ENCODE measurements at places on chromosomes 12 and 14.

DNA sequence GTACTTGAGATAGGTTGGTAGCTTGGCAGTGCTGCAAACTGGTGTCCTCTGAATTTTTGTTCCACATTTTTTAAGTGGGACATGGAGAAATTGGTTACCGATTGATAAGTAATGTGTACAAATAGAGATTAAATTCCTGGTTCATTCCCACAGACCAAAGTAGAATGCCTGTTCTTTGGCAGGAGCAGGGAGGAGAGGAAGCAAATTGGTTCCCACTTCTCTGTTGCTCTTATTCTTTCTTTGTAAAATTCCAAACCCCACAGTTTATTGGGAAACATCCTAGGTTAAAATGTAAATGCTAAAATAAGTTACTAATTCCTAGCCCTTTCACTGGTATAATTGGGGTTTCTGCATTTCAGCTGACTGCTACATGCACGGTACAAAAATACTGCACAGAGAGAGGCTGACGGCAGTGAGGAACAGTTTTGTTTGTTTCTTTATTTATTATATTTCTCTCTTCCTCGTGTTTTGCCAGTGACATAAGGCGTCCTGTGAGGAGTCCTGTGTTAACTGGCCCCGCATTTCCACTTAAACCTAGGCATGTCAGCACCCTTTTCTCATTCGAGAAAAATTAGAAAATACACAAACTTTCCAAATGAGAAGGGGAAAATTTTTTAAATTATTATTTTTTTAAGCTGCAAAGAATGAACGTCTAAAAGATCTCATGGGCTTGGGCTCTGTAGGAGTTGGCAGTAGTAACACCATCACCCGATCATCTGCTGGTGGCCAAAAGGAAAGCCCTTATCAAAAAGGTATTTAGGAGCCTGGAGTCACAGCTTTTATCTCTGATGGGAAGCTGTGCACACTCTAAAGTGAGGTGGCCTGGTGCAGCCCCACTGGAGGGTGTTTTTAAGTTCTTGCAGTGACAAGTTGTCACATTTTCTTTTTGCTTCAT lies 25.4 kb upstream of the BCL7A start:
- no peak for DNase-seq

DNA sequence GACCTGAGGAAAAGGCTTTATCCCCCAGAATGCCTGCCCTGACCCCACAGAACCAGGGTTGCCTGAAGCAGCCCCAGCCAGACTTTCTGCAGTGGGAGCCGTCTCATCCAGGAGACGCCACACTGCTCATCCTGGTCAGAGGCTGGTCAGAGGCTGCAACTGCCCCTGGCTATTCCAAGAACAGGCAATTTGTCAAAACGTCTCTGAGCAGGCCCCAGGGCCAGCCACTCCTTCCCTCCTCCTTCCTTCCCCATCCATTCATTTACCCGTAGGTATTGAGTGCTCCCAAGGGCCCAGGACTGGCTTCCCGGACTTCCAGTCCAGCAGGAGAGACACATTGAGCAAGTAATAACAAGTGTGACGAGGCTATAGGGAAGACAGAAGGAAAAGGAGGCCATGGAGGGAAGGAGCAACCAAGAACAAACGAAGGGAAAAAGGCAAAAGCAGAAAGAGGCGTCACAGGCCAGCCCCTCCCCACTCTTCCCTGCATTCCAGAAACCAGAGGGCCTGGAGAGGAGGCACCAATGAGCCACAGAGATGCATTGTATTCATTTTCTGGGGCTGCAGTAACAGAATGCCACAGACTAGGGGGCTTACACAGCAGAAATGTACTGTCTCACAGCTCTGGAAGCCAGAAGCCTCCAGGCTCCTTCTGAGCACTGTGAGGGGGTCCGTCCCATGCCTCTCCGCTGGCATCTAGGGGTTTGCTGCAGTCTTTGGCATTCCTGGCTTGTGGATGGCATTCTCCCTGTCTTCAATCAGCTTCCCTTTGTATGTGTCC lies 21.0 kb upstream of the CD9 start:
- no peak for DNase-seq

DNA sequence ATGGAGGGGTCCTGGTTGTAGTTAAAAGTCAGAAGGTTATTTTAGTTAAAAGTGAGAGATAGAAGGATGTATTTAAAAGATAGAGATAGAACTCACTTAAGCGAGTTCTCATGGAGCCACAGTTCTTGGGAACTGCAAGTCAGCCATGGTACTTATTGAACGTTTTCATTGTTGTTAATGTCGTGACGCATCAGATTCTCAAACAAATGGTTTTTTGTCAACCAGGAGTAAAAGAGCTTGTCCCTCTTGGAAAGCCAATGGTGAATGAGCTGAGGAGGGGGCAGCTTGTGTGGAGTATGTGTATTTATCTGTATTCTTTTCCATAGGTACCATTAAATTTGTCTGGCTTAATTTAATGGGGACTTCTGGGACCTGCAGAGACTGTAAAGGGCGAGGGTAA lies 68.6 kb downstream of the FIGNL2 start:
- DNase-seq = no peak

- no peak for DNase-seq
Measured at GRCh38 chr12:55818140-55818728, 393 bp downstream of the ORMDL2 start.

DNA sequence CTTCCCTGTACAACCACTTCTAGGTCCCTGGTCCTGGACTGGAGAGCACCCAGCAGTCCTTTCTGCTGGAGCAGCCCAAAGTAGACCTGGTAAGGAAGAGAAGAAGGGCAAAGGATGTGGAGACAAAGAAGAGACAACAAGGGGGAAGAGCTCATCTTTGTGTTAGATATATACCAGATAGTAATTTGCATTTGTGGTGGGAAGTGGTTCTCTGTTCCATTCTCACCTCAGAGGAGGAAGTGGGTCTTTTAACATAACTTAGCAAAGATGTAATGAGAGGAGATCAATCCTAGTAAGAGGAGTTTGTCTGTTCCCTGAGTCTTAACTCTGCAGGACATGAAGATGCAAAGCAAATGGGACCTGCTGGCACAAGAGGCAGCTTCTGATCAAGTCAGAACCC lies 8.0 kb downstream of the CCDC198 start:
- no peak for DNase-seq

DNA sequence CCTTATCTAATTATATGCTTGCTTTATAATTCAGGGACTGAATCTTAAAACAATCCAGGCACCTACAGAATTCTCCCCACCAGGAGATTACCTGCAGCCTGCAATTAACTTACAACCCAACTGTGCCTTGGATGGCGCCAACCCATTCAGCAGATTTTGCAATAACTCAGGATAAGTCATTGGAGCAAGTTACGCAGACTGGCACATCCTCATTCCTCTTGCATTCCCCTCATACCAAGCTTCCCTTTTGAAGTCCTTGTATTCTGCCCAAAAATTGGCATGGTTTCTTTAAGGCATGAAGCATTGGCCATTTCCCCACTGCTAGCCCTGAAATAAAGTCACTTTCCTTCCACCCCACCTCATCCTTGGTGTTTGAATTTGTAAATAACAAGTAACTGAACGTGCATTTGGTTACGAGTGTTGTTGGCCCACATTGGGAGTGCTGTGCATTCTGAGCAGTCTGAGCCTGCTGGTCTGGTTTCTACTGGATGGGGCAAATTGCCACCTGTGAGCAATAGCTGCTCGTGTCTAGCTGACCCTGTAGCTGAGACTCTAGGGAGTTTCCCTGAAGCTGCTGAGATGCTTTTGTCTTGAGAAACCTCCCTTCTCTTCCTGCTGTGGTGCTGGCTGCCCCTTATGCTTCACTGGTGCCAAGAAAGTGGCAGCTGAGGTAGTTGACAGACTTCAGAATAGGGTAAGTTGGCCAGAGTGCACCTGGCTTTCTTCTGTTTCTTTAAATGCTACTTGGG lies 99.2 kb upstream of the SCAF11 start:
- no peak for DNase-seq

- peak; percentile 50 for DNase-seq
Measured at GRCh38 chr12:54360717-54361456, 3.4 kb downstream of the GPR84 start.

DNA sequence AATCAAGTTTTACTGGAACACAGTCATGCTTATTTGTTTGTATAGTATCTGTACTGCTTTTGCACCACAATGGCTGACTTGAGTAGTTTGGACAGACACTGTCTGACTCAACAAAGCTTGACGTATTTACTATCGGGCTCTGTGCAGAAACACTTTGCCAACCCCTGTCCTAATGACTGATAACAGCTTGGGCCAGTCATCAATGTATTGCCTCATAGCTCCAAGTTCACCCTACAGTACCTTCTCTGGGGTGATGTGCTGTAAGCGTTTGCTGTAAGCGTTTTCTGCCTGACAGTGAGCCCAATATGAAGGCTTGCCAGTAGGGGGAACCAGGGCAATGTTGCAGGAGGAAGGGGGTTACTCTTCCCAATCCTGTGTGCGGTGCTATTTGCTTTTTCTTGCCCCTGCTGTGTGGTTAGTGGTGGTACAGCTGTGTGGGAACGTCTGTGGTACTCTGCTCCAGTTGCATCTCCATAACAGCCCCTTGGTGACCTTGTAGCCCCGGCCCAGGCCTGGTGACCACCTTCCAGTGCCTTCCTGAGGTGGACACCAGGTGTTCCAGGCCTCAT lies 5.4 kb upstream of the CCDC177 start:
- DNase-seq = no peak

DNA sequence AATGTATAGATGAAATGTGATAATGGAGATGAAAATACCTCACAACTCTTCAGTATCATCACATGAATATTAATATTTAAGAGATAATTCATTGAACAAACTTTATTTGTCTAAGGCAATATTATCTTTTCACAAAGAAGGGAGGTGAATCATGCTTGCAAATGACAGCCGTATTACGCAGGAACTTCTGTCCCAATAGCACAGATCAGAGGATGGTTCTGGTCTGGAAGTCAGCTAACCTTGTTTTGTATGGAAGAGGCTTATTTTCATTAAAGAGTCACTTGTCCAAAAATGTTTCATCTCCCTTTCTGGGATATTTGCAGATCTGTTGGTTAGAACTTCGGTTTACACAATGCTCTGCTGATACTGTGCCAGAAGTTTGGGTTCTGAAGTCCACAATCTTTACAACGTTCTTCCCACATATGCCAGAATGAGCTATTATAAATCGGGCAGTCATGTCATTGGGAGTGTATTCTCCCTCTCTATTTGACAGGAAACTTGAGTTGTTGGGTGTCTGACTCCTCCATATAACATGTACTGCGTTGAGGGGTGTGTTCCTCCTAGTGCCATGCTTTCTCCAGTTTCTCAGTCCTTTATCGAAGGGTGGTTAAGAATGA lies 29.8 kb downstream of the YY1 start:
- DNase-seq = no peak
